ENCODE measurements at places on chromosomes 11 and 22. TPM values are rescaled to one million over a fixed set of nuclear protein-coding genes. Genes with fewer than 3 reads are reported as not detected.

DNA sequence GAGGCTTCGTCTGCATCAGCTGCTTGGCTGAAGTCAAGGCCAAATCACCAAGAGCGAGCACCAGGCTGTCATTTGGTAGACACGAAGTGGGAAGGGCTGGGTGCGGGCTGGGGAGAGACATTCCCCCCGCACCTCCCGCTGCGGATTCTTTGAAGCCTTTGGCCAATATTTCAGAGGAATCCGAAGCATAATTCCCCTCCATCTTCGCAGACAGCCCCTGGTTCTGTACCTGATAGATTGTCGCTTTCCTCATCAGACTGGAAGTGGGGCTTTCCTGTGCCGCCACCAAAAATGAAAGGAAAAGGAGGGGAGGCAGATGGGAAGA lies 15.3 kb downstream of the BLID start:
- DNase-seq: no peak

DNA sequence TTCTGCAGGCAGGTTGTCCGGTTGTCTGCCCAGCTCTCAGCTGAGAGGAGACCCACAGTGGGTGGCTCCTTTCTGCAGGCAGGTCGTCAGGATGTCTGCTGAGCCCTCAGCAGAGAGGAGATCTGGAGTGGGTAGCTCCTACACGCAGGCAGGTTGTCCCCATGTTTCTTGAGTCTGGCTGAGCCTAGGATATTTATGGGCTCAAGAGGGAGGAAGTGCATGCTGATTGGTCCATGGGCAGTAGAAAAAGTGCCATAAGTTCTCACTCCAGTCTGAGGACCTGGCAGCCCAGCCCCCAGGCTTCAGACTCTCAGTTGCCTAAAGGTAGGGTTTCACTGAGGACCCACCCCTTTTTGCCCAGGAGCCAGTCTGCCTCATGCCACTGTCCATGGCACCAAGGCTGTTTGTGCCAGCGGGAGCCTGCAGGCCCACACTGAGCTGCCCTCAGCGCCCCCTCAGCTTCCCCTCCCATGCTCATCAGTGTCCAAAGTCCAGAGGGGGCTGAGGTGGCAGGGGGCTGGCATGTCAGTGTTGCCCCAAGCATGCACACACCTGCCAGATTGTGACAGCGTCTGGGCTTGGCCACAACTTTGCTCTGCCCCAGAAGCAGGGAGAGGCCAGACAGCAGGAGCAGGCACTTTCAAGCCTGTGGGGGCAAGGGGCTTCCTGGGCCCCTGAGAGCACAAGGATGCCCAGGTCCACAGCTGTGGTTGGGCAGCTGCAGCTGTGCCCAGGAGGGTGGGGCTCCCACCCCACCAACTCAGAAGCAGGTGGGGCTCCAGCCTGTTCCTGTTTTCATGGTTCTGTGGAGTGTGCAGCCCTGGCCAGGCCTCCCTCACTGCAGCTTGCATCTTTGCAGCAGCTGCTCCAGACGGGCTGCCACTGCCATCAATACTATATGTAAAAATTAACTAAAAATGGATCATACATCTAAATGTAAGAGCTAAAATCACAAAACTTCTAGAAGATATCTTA lies 3.8 kb upstream of the RNF141 start:
- no peak for DNase-seq

DNA sequence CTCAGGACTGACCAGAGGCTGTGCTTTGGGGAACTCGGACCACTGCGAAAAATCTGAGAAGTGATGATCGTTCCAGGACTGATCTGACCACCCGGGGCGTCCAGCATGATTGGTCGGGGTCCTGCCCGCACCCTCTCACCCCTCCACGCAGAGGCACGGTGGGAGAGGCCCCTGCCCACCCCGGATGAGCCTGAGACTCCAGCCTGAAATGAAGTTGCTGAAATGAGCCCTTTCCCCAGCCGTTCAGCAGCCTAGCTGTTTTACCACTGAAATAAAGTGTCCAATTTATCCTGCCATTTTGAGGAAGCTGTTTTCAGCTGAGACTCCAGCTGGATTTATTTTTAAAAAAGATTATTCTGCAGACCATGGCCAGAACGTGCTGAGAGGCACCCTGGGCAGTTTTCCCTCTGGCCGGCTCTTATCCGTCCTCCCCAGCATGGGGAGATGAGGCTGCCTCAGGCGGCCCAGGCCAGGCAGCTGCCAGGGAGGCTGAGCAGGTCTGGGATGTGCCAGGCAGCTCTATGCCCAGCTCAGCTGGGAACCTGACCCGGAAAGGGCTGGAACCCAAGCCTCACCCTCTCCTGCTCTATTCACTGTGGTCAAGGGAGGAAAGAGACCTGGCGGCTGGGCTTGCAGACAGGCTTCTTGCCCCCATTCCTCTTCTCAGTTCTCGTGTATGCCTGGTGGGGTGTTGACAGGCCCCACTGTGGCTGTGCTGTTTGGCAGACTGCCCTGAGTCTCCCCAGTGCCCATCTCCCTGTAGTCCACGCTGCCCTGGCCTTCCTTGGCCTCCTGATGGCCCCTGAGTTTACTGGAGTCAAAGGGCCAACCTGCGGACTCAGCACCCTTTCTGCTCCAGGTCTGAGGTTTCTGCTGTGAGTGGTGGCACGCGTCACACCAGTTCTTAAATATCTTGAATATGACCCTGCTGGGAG lies 161.0 kb upstream of the B3GAT1 start:
- DNase-seq: no peak

DNA sequence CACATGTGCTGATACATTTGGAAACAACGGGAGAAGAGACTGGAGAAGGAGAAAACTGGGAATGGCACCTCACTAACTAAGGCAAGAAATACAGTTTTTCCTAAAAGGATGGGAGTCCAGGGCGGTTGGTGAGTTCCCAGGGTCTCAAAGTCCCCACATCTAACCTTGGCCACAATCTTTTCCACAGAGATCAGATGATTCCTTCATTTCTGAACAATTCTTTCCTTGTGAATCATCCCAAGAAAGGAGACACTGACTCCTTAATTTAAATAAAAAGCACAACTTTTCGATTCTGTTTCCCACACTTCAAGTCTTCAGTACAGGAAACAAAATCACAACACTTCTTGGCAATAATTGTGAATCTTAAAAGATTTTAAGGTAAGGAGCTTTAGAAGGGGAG lies 384.7 kb downstream of the DCDC1 start:
- no peak for DNase-seq

DNA sequence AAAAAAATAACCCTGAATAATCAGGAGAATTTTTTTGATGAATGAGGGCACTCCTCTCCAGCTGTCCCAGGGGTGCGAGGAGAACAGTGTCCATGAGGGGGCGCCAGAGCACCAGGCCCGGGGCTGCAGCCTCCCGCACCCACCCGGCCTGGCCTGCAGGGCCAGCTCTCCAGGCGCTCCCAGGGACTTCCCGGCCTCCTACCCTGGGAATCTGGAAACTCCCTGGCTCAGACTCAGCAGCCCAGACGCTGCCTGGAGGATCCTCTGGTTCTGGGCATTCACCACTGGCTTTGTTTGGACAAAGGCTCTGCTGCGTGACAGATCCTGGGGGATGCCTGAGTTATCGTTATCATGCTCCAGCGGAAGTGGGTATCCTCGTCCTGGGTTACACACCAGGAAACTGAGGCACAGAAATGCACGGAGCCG lies 31.0 kb downstream of the MCM5 start:
- peak; percentile 69 for DNase-seq

GRCh38 chr11:73787051-73787642 lies 527 bp upstream of the MRPL48 start:
- DNase-seq: no peak

DNA sequence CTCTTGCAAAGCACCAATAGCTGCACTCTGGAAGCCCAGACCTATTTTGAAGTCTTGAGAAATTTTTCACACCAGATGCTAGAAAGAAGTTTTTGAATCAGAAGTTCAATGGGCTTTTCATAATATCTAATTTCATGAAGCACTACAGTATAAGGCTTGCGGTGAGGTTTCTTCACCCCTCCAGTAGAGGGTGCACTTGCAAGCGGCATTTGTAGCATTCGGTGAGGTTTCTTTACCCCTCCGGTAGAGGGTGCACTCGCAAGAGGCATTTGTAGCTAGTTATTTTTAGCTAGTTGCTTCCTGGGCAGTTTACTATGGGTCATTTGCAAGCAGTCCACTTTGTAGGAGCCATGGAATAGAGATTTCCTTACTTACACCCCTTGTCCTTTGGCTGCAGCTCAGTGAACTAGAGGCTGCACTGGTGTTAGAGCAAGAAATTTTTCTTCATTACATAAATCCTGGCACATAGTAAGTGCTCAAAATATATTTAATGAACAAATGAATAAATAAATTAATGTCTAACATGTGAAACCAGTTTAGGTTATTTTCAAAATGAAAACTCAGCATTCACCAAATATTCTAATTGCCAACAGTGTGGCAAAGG lies 7.8 kb upstream of the NOX4 start:
- no peak for DNase-seq

- DNase-seq: no peak
Measured at GRCh38 chr11:114015117-114015516, 40.2 kb downstream of the HTR3A start.

- no peak for DNase-seq
Measured at GRCh38 chr11:34404280-34404679, 34.5 kb upstream of the CAT start.

GRCh38 chr11:45530776-45531175 lies 134.6 kb downstream of the CHST1 start:
- peak; percentile 89 for DNase-seq

GRCh38 chr22:48706934-48707762 lies 1120.5 kb downstream of the BRD1 start:
- no peak for DNase-seq

DNA sequence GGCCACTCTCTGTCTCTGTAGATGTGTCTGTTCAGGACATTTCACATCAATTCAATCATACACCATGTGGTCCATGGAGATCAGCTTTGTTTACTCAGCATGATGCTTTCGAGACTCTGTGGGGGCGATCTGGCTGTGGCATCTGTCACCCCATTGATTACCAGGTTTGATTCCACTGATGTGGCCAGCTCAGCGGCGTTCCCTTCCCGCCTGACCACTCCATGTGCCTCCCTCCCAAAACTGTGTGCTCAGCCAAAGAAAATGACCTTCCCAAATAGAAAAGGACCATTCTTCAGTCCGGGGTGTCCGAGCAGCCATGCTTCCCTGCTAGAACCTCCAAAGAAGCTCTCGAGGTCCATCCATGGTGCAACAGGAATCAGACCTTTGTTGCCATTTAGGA lies 89.1 kb downstream of the BRD1 start:
- DNase-seq: no peak

GRCh38 chr11:133886029-133886428 lies 40.7 kb upstream of the SPATA19 start:
- no peak for DNase-seq

DNA sequence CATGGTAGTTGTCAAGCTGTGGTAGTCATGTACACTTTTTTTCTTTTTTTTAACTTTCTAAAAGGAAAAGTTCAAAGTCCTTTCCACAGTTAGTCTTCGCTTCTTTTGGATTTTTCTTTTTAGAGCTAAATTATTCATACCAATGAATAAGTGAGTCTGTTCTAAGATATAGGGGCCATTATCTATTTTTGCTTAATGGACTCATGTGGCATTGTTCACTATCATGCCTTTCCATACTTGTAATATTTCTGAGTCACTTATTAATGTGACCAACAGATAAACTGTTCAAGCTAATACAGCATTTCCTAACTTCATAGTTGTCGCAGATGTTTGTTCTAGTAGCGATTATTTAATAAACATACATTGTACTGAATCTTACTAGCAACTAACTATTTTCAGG lies 8.0 kb upstream of the B3GNT6 start:
- no peak for DNase-seq

GRCh38 chr11:8788616-8789015 lies 106.0 kb downstream of the RPL27A start:
- no peak for DNase-seq

DNA sequence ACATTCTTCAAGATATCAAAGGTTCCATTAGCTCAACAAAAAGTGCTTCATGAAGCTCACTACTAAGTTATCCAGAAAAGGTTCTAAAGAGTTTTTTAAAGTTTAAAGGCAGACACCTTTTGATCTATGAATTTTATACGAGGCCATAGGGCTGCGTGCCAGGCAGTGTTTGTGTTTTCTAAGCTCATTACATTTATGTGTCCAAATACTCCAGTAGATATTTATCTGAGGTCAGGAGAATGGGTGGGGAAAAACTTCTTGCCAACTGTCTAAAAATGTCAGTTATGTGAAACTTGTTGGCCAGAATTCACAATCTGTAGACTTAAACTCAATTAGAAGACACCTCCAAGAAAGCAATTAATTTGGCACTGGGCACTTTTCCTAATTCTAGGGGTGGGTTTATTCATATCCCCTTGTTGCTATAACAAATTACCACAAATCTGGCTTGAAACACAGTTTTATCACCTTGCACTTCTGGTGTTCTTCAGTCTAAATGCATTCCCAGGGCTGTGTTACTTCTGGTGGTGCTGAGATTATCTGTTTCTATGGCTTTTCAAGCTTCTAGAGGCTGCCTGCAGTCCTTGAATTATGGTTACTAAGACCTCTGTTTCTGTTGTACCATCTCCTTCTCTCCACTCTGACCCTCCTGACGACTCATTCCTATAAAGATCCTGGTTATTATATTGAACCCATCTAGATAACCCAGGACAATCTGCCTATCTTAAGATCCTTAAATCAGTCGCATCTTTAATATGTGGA lies 1030.4 kb upstream of the CNTN5 start:
- no peak for DNase-seq

DNA sequence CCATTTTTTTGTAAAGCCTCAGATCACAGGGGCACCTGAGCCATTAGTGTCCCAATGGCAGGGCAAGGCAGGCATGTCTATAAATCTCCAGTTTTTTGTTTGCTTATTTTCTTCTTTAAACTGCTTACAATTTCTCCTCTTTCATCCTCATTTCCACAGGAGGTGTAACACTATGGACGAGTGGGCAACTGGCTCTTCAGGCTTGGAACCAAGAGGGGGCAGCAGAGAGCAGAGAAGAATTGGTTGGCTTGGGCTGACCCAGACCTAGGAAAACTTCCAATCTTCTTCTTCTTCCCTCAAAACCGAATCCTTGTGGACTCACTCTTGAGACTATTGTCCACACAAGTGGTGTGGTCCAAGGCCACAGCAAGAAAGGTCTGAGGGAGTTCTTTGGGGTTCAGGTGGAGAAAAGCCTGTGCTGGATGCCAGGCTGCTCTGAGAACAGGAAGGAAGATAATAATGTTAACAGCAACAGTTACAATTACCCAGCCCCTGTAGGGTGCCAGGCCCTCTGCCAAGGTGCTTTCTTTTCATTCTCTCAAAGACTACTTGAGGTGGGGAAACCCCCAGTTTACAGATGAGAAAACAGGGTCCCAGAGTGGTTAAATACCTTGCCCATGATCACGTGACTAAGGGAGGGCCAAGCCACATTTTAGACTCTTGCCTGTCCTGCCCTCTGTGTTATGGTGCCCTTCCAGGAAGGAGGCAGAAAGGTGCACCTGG lies 70.7 kb upstream of the E2F8 start:
- peak; percentile 53 for DNase-seq

Gene ADAMTS15
- total RNA-seq: not detected

Gene NXPE2
- total RNA-seq: not detected

Gene NELL1
- total RNA-seq: 0.34 TPM

Gene NEFH
- total RNA-seq: 11.6 TPM

Gene CRYBA4
- total RNA-seq: not detected

Gene IFITM2
- 7.8 TPM for total RNA-seq

Gene PRG2
- total RNA-seq: not detected

Gene MMP8
- total RNA-seq: 0.03 TPM

Gene SLC22A6
- total RNA-seq: not detected

Gene MRGPRE
- total RNA-seq: not detected

Gene EFCAB6
- 0.54 TPM for total RNA-seq

All from G401 (cell line).